ENCODE measurements at places on chromosomes 1 and 21. TPM values are rescaled to one million over a fixed set of nuclear protein-coding genes. Genes with fewer than 3 reads are reported as not detected.

GRCh38 chr1:47444297-47444561 lies 6.4 kb downstream of the FOXD2 start:
- no peak for DNase-seq

- no peak for DNase-seq
Measured at GRCh38 chr1:27507960-27508665, 18.1 kb upstream of the WASF2 start.

DNA sequence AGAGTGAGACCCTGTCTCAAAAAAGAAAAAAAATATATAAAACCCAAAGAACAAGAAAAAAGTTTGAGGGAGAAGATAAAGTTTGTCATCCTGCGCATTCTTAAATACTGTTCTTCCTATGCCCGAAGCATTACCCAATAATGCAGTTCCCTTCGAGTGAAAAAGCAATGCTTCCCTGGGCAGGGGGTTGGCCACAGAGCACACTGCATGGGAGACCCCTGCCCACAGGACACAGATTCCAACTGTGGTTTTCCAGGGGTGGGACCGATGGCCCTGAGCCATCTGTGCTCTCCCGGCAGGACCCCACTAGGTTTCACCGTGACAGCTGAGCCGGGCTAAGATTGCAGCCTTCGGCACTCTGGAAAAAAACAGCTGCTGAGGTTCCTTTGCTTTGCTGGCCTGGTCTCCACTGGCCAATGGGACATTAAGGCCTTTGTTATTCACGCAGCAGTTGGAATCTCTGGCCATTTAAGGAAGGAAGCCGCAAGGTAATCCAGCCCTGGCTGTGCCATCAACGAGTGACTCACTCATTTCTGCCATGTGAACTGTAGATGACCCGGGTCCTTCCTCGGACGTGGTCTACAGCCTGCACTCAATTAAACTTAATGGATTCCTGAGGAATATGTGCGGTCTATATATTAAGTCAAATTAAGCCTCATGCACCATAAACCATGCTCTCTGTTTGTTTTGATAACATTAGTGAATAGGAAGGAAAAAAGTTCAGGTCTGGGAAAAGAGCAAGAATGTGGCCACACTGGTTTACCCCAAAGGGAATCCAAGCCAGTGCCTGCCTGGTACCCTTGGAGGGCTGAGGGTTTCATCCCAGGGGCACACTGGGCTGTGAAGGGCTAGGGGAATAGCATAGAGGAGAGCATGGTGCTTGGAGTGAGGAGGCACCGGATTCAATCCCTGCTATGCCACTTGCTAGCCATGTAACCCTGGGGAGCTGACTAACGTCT lies 163.2 kb downstream of the ZBTB18 start:
- no peak for DNase-seq

- no peak for DNase-seq
Measured at GRCh38 chr1:54396261-54396933, 9.8 kb downstream of the SSBP3 start.

DNA sequence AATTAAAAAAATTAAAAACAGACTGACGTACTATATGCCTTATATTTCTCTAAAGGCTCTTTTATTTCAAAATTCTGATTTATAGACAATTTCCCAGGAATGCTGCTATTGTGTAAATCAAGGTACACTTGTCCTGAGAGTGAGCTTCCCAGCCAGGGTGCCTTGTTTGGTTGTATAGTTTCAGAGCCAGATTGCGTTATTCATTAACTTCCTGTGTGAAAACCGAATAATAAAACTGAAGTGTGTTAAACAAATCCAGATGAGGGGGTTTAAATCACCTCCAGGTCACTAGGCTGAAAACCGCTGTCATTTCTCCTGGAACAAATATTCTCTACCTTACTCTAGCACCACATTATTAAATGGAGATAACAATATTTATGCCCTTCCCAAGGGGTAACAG lies 68.7 kb downstream of the LMX1A start:
- DNase-seq, result no peak

GRCh38 chr1:226424221-226425003 lies 16.5 kb upstream of the PARP1 start:
- no peak for DNase-seq

DNA sequence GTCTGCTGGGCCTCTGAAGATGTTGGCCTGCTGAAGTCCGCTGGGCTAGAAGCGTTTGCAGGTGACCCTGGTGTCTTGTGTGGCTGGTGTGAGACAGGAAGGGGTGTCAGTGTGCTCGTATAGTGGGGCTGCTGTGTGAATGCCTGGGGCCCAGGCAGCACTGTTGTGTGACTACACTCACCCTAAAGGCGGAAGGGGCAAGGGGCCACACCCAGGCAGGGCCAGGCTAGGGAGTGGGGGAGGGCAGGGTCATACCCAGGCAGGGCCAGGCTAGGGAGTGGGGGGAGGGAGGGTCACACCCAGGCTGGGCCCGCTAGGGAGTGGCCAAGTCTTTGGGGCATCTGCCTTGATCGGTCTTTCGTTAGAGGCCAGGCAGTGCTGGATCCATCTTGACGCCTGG lies 25.0 kb downstream of the PDXK start:
- no peak for DNase-seq

GRCh38 chr1:14508613-14509012 lies 89.9 kb upstream of the KAZN start:
- no peak for DNase-seq

GRCh38 chr1:172456344-172456769 lies 12.5 kb upstream of the PIGC start:
- no peak for DNase-seq

- DNase-seq, result no peak
Measured at GRCh38 chr1:93990010-93990409, 80.8 kb upstream of the GCLM start.

GRCh38 chr1:228989176-228989575 lies 253.9 kb downstream of the RHOU start:
- DNase-seq, result peak; percentile 34

DNA sequence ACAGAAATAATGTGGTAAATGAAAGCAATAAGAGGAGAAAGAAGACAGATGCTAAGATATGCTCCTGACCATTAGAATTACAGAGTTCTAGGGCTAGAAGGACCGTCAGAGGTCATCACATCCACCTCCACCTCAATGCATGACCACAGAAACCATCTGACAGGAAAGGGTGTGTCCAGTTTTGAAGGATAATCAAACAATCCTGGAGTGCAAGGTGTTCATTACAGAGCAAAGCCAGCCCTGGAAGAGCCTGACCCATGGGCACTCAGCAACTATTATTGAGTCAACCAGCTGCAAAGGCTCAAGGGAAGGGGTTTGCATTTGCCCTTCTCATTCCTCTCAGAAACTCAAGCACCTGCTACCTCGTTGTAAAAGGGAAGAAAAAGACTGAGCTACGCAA lies 46.4 kb downstream of the TOR1AIP2 start:
- DNase-seq, result no peak

DNA sequence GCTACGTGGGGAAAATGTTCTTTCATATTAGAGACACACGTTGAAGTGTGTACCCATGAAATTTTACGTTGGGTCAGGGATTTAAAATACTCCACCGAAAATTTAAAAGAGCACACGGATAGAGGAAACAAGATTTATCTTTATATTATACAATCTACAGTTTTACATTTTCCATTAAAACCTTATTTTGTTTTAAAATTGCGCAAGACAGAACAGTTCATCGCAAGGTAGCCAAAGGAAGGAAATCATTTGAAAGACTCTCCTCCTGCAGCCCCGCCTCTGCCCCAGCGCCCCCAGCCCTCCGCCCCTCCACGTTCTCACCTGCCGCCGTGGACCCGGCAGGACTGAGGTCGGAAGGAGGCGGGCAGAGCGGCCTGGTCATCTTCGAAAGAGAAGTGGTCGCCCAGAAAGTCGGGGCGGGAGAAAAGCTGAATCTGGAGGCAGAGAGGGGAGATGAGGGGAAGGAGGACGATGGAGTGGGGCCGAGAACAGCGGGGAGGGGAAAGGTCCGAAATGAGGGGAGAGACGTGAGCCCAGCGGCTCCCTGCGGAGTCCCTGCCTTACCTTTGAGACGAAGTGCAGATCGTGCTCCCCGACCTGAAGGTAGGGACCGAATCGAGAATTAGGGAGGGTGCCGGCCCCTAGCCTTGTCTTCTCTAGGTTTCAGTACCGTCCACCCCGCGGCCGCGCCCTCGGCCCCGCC lies 18.0 kb downstream of the CRYBG2 start:
- no peak for DNase-seq

DNA sequence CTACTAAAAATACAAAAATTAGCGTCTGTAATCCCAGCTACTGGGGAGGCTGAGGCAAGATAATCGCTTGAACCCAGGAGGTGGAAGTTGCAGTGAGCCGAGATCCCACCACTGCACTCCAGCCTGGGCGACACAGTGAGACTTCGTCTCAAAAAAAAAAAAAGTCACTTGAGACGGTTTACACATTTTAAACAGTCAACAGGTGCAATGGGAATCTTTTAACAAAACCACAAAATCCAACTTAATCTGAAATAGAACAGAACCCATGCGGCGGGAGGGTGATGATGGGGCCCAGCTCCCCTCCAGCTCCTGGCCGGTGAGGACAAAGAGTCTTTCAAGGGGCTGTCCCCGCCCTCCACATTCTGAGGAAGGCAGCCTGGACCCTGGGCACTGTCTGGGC lies 48.3 kb downstream of the TP73 start:
- no peak for DNase-seq

GRCh38 chr1:161158316-161159010 lies 837 bp upstream of the USP21 start:
- no peak for DNase-seq

DNA sequence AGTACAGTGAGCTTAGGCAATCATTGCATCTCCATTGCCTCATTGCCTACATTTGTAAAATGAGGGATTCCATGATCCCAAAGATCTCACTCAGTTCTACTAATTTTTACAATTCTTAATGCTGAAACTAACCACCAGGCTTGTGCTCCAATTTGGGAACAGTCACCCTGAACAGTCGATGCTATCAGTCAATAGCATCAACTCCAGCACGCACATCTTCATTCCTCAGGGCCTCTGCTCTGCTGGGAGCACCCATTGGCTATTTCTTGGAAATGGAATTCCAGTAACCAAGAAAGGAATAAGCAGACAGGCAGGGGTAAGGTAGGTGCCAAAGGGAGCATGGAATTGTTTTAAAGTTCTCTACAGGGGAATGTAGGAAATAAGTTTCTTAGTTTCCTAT lies 14.2 kb upstream of the ACKR1 start:
- DNase-seq, result no peak

DNA sequence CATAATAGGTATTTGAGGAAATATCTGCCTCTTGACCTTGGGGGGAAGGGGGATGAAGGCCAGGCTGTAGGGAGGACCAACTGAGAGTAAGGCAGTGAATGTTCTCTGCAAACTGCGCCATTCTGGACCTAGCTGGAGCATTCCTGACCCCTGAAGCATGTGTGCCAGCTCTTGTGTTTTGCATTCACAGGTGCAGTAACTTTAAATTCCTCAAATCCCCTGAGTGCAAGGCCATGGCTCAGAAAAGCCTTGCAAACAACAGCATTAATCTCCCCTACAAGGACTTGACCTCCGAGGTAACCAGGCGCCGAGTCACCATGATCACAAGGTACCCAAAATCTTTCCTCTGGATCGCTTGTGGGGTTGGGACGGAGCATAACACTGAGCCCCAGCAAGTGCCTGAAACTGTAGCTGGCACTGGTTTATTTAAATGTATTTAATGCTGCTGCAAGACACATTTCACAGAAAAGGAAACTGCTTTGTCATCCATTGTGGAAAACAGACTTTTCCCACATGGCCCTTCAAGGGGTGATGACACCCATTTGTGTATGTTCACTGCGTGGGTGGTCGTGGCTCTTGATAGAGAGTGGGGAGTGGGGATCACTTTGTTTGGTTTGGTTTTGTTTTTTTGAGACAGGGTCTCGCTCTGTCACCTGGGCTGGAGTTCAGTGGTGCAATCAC lies 1.7 kb downstream of the MYOCOS start:
- no peak for DNase-seq

- no peak for DNase-seq
Measured at GRCh38 chr1:98919211-98919610, 85.5 kb downstream of the PLPPR5 start.

GRCh38 chr1:228515200-228515834 lies 28.1 kb downstream of the RNF187 start:
- no peak for DNase-seq

GRCh38 chr1:209400351-209401220 lies 182.9 kb upstream of the CAMK1G start:
- no peak for DNase-seq

DNA sequence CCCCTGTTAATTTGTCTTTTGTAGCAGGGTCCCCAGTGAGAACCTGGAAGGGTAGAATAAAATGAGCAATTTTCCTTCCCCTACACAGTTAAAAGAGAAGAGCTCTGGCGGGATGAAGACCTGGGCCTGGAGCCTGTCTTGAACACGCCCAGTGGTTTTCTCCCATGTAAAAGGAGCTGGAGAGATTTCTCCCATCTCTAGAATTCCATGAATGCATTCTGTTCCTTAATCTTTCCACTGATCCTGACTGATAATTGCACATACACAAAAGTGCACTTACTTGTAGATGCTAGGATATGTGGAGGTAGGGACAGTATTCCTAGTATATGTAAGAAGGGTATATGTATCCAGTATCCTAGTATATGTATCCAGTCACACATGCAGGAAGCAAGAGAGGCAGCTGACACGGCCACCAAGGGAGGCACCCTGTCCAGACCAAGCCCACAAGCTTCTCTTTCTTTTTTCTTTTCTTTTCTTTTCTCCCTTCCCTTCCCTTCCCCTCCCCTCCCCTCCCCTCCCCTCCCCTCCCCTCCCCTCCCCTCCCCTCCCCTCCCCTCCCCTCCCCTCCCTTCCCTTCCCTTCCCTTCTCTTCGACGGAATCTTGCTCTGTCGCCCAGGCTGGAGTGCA lies 11.9 kb upstream of the PKNOX1 start:
- no peak for DNase-seq

DNA sequence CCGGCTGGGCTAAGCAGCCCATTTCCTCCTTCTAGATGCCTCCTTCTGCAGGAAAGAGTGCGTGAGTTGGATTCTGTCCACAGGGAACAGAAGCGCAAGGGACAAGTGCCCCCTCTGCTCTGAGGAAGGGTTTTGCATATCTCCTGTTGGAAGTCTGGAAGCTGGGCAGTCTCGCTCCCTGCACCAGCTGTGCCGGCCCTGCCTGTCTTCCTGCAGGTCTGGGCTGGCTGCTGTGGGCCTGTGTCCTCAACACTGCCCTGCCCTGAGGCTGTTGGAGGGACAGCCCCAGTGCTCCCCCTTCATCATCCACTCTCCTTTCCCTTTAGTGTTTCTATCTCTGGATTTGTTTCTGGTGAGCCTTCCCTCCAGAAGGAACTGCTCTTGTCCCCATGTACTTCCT lies 21.8 kb downstream of the ADARB1 start:
- no peak for DNase-seq

The KIAA0040 gene
- 36.7 TPM for total RNA-seq

The PHC2 gene
- 222 TPM for total RNA-seq

The MASP2 gene
- total RNA-seq, result not detected

The GRIK1 gene
- total RNA-seq, result not detected

The TTLL10 gene
- not detected for total RNA-seq

The KIAA1614 gene
- total RNA-seq, result 21.9 TPM

The SH2D5 gene
- not detected for total RNA-seq

The ZYG11A gene
- total RNA-seq, result not detected

The PTPN7 gene
- not detected for total RNA-seq

The FAM151A gene
- not detected for total RNA-seq

The PIGM gene
- 6.1 TPM for total RNA-seq

The UMODL1 gene
- not detected for total RNA-seq

The UCHL5 gene
- 4.2 TPM for total RNA-seq

The SLC30A2 gene
- not detected for total RNA-seq

The LRIG2 gene
- total RNA-seq, result 16.1 TPM

The ZNF644 gene
- 17.1 TPM for total RNA-seq

The BSND gene
- total RNA-seq, result not detected

Data from ascending aorta (tissue), 2 donors.